ENCODE measurements at places on chromosomes 16 and 17.

DNA sequence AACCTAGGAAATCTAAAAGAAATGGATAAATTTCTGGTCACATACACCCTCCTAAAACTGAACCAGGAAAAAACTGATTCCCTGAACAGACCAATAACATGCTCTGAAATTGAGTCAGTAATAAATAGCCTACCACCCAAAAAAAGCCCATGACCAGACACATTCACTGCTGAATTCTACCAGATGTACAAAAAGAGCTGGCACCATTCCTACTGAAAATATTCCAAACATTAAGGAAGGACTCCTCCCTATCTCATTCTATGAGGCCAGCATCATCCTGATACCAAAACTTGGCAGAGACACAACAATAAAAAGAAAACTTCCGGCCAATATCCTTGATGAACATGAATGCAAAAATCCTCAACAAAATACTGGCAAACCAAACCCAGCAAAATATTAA lies 52.9 kb downstream of the TTC19 start:
- DNase-seq = no peak

DNA sequence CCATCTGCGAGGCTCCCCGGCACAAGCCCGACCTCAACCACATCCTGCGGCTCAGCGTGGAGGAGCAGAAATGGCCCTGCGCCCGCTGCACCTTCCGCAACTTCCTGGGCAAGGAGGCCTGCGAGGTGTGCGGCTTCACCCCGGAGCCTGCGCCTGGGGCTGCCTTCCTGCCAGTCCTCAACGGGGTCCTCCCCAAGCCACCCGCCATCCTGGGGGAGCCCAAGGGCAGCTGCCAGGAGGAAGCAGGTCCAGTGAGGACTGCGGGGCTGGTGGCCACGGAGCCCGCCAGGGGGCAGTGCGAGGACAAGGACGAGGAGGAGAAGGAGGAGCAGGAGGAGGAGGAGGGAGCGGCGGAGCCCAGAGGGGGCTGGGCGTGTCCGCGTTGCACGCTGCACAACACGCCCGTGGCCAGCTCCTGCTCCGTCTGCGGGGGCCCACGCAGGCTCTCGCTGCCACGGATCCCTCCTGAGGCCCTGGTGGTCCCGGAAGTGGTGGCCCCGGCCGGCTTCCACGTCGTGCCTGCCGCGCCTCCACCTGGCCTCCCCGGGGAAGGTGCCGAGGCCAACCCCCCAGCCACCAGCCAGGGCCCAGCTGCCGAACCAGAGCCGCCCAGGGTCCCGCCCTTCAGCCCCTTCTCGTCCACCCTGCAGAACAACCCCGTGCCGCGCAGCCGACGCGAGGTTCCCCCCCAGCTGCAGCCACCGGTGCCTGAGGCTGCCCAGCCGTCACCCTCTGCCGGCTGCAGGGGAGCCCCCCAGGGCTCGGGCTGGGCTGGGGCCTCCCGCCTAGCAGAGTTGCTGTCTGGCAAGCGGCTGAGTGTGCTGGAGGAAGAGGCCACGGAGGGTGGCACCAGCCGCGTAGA lies 13.1 kb upstream of the PRR35 start:
- DNase-seq = peak; percentile 68

DNA sequence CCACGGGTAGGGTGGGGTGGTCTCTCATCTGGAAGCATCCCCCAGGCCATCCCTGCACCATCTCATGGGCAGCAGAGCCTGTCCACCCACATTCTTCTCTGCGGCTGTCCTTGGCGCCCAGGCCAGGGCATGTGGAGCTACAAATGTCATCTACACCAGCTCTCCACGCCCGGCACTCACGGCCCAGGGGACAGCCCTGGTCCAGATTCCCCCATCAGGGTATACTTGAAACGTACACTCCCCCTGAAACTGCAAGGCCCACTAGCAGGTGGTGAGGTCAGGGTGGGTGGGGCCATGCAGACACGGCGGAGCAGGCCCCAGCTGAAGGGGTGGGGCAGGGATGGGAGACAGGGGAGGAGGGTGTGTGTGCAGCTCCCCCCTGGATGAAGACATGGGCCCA lies 3.2 kb upstream of the SOX8 start:
- DNase-seq = no peak

DNA sequence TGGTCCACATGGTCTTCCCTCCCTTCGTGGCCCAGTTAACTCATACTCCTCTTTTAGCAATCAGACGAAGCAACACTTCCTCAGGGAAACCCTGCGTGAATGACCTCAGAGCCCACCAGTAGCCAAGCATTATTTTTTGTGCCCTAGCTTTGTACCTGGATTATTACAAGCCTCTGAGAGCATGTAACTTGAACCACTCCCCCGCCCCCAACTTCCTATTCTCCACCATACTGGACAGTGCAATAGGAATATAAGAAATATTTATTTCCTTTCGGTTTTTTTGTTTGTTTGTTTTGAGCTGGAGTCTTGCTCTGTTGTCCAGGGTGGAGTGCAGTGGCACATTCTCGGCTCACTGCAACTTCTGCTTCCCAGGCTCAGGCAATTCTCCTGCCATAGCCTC lies 2.9 kb downstream of the CPPED1 start:
- DNase-seq = no peak

GRCh38 chr16:31519759-31520431 lies 7.8 kb upstream of the AHSP start:
- DNase-seq = no peak

DNA sequence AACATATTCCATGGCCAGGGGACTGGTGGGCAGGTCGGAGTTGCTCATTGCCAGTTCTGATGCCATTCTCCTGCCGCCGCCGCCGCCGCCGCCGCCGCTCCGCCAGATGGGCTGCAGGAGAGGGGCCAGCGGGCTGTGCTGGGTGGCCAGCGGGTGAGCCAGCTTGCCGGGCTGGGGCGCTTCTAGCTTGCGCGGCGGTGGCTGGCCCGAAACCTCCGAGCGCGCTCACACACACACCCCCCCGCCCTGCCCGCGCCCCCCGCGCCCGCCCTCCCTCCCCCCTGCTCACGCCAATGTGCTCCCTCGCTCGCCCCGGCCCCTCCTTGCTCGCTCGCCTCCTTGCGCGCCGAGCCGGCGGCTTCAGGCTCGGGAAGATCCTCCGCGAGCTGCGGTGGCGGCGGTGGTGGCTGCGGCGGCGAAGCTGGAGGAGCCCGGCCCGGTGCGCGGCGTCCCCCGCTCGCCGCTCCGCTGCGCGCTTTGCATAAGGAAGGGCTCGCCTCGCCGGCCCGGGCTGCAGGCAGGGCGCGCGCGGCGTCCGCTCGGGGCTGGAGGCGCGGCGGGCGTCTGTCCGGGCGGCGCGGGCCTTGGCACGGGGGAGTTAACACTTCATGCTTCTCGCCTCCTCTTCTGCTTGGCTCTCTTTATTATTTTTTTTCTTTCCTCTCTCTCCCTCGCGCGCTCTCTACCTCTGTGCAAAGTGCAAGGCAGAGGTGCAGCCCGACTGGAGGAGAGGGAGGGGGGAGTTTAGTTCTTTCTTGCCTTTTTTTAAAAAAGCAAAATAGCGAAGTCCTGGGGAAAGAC lies 500 bp downstream of the MAF start:
- DNase-seq = peak; percentile 60

GRCh38 chr17:4375039-4375748 lies 8.7 kb upstream of the UBE2G1 start:
- DNase-seq = peak; percentile 81

GRCh38 chr16:66226762-66227161 lies 139.7 kb upstream of the CDH5 start:
- DNase-seq = no peak

DNA sequence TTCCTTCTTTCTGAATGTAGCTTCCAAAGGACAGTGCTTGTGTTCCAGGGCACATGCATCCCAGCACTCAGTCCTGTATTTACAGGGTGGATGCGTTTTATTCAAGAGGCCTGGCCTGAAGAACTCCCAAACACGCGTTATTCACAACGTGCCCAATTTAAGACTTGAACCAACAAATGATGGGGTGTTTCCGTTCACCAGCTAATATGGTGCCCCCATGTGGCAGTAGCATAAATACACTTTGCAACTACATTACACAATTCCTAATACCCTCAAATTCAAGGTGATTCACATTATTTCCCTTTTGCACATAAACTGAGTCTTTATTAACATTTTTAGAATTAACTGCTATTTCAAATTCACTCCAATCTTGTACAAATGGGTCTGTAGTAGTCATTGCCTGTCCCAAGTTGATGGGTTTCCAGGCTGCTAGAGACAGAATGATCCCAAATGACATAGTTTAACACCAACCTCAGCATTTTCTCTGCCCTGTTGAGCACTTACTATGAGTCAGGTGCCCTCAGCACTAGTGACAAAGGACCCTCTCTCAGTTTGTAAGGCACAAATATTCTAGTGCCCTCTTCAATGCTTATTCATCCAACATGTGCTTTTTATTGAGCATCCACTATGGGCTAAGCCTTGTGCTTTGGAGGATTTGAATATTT lies 26.9 kb downstream of the HSD17B2 start:
- DNase-seq = peak; percentile 5

DNA sequence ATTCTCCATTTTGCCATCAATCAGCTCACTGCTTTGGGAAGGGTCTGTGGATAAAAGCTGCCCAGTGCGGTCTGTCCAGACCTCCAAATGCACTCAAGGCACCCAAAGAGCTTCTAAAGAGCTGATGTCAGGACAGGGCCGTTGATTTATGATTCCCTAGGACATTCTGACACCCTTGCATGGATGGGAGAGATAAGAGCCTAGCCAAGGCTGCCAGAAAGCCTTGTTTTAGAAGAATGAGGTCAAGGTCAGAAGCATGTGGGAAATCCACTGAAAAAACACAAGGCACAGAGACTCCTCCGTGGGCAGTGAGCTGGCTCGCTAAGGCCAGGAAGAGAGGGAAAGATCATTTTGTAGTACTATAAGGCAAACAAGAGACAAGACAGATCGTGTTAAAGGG lies 214.0 kb downstream of the CDH11 start:
- DNase-seq = no peak

DNA sequence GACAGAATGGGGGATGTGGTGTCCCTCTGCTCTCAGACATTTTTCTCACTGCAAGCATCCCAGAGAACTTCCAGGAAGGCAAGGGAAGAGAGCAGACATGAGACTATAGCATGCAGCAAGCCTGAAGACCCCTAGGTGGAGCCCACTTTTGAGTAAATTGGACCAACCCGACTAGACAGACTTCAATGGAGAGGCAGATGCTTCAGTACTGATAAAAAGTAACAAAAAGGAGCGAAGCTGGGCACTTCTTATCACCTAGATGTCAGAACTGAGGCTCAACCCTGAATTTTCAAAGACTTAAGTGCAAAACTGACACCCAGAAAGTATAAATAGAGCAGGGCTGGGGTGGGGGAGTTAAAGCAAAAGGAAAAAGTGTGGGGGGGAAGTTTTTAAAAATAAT lies 130.8 kb downstream of the PMP22 start:
- DNase-seq = no peak

DNA sequence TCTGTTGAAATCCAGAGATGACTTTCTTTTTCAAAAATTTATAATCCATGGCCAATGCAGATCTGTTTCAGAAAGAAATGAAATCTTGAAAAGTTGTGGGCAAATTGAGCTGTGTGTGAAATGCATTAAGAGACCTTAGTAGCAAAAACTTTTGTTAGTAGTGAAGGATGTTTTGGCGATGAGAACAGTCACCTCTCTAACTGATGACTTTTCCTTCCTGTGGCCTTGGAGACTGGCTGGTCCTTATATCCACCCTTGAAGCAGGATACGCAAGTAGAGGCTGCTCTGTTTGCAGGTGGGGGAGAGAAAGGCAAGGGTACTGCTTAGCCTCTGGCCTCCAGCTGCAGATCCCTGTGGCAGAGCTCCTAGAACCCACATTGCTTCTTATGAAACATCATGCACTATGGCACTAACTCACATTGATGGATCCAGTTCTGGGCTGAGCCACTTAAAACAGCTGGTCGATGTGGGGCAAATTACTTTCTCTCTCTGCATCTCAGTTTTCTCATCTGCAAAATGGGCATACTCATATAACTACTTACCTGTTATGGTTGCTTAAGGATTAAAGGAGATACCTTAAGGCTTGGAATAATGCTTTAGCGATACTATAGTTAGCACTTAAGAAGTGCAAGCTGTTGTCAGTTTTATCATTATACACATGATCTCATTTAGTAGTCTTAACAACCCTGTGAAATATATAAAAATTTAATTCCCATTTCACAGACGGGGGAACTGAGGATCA lies 89.3 kb downstream of the SDR42E1 start:
- DNase-seq = no peak

GRCh38 chr16:71424626-71425025 lies 17.2 kb downstream of the TLE7 start:
- no peak for DNase-seq

DNA sequence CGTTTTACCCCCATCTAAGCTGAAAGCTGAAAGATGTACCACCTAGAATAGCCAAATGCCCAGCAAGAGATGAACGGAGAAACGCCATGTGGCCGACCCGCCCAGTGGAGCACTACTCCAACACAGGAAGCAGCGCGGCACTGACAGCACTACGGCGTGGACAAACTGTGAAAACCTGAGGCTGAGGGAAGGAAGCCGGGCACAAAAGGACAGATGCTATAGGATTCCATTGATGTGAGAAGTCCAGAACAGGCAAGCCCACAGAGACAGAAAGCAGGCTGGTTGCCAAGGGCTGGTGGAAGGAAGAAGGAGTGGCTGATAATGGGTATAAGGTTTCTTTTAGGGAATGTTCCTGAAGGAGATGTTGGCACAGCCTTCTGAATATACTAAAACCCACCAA lies 29.4 kb upstream of the SLC38A8 start:
- DNase-seq = no peak

DNA sequence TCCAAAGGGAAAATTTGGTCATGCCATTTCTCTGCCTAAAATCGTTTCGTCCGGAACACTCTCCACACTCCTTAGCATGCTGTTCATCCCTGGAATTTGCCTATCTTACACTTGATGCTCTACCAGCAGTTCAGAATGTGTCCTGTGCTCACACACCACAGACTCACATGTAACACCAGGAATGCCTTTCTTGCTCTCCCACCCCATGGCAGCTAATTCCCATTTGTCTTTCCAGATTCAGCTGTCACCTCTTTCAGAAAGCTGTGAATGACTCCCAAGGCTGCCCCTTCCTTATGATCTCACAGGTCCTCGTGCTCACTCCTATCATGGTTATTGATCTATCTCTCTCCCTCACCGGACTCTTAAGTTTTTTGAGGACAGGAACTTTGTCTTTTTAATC lies 38.1 kb downstream of the HYDIN start:
- no peak for DNase-seq

DNA sequence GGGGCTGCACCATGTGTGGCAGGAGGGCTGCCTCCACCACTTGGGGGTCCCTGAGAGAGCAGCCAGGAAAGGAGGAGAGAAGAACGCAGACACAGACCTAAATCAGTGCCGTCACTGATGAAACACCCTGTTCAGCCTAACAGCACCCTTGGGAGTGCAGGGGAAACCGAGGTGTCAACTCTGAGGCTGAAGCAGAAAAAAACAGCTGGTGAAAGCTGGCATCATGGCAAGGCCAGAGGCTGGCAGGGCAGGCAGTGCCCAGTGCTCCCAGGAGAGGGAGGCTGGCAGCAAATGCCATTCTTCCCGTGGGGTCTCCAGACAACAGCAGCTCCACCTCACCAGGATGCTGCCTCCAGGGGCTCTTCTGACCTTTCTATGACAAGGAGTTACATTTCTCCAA lies 23.1 kb downstream of the SPHK1 start:
- DNase-seq = no peak

Measured in stimulated activated CD4-positive, alpha-beta T cell treated with anti-CD3 and anti-CD28 coated beads, Interleukin-15, amount 100 ng/mL, for 24 hours (primary cell).